Sigmoid colon (tissue), 7 donors: ENCODE measurements at places on chromosomes 13 and 19. TPM values are rescaled to one million over a fixed set of nuclear protein-coding genes. Genes with fewer than 3 reads are reported as not detected.

- no peak overlapping the region for H3K4me3 ChIP-seq
- H3K27ac ChIP-seq = no peak overlapping the region
- H3K27me3 ChIP-seq = no peaks in the 10 kb centered on the region
These were observed 28.5 kb downstream of the CCNE1 start for GRCh38 chr19:29840066-29840950.

DNA sequence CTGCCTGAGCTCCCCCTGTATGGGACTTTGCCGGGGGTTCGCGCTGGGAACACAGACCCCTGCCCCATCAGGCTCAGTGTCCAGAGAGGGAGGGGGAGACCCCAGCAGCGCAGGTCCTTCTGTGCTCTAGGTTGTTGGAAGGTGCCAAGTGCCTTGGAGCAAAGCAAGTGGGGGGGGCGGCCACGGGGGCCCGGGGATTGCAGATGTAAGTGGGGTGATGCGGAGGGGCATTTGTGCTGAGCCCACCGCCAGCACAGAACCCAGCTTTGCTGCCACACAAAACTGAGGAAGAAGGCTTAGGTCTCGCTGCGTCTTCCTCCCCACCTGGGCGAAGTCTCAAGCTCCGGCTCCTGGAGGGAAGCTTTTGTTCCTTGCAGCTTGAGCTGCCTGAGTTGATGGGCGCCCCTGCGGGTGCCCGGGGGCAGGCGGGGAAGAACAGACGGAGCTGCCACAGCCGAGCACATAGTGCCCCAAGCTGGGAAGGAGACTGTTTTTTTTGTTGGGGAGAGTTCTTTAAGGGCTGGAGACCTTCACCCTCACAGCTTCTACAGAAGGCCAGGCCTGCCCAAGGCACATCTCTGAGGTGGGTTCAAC lies 1.5 kb upstream of the NTN5 start:
- no peak overlapping the region for H3K4me3 ChIP-seq
- DNase-seq = no peak
- no peaks in the 10 kb centered on the region for H3K4me1 ChIP-seq

DNA sequence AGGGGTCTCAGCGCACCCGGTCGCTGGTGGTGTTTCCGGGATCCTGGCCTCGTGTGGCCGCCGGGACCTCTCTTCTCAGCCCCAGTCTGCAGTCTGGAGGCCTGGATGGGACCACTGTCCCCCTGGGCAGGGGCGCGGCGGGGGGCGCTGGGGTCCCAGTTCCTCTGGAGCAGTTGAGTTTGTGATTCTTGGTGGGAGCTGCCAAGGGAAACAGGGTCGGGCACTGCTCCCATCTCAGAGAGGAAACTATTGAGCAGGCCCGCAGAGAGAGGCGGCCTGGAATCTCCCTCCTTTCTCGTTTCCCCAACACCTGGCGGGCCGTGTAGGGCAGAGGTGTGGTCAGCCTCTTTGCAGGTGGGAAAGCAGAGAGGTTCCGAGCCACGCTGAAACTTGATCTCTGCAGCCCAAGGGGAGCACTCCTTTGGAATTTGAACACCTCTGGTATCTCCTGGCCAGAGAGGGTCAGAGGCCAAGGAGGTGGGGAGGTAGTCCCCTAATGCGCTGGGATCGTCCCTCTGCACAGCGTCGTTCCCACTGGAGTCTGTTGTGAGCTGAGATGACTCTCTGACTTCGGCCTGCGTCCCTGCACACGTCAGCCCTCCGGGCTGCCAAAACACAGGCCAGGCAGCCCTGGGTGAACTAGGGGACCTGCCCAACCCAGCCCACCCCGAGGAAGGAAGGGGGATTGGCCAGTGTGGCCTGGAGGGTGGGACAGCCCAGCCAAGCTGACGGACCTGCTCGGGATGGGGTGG lies 741 bp downstream of the PLEKHF1 start:
- no peaks in the 10 kb centered on the region for H3K27me3 ChIP-seq
- H3K4me1 ChIP-seq = peaks cover 75% of the 10 kb centered on the region
- peak; percentile 88 for DNase-seq
- peak overlapping the region; percentile 84 for H3K27ac ChIP-seq

FBXO27 gene
- total RNA-seq = 3.2 TPM

DNA sequence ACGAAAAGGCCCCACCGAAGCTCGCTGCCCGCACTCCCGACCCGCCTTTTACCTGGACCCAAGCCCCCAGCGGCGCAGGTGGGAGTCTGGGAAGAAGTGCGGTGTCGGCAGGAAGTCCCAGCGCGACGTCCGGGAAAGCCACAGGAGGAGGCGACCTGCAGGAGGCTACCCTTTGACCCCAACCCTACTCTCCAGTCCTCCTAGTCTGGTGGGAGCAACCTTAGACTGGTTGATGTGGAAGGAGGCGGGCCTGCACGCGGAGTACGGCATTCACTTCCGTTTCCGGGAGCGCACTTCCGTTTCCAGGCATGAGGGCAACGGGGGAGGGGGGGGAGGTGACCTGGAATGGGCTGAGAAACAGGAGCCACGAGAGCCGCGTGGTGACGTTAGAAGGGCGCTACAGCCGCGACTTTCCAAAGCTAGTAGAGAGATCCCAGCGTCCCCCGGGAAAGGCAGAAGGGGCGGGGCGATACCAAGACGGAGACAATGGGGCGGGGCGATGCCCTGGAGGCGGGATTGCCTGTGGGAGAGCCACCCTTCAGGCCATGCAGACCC lies 28.5 kb downstream of the ZNF266 start:
- H3K36me3 ChIP-seq = no peaks in the 10 kb centered on the region
- peak; percentile 88 for DNase-seq
- H3K27me3 ChIP-seq = no peaks in the 10 kb centered on the region
- H3K4me1 ChIP-seq = peaks cover 9% of the 10 kb centered on the region
- H3K4me3 ChIP-seq = peak overlapping the region; percentile 54
- H3K27ac ChIP-seq = peak overlapping the region; percentile 44

GRCh38 chr19:342801-343421 lies 1.7 kb downstream of the MIER2 start:
- peak overlapping the region; percentile 92 for H3K4me3 ChIP-seq
- no peaks in the 10 kb centered on the region for H3K27me3 ChIP-seq
- DNase-seq = peak; percentile 80
- peaks cover 42% of the 10 kb centered on the region for H3K4me1 ChIP-seq
- H3K27ac ChIP-seq = peak overlapping the region; percentile 85

- no peaks in the 10 kb centered on the region for H3K27me3 ChIP-seq
- no peak overlapping the region for H3K27ac ChIP-seq
- no peak for DNase-seq
- no peaks in the 10 kb centered on the region for H3K36me3 ChIP-seq
- no peak overlapping the region for H3K4me3 ChIP-seq
These were observed 1551.8 kb downstream of the SLITRK1 start for GRCh38 chr13:82330499-82330898.

DNA sequence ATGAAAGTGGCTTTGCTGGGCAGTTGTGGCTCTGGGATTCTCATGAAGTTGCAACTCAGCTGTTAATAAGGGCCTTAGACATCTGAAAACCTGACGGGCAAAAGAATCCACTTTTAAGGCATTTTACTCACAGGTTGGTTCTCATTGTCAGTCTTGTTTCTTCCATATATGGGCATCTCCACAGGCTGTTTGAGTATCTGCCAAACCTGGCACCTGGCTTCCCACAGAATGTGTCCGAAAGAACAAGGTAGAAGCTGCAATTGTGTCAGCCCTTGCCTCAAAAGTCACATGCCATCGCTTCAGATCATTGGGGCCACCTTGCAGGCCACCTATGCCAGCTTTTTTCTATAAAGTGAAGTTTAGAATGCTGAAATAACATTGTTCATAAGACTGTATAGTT lies 102.4 kb downstream of the KCTD12 start:
- H3K27ac ChIP-seq = no peak overlapping the region
- no peak overlapping the region for H3K4me3 ChIP-seq
- H3K27me3 ChIP-seq = no peaks in the 10 kb centered on the region
- H3K4me1 ChIP-seq = peaks cover 16% of the 10 kb centered on the region

DNA sequence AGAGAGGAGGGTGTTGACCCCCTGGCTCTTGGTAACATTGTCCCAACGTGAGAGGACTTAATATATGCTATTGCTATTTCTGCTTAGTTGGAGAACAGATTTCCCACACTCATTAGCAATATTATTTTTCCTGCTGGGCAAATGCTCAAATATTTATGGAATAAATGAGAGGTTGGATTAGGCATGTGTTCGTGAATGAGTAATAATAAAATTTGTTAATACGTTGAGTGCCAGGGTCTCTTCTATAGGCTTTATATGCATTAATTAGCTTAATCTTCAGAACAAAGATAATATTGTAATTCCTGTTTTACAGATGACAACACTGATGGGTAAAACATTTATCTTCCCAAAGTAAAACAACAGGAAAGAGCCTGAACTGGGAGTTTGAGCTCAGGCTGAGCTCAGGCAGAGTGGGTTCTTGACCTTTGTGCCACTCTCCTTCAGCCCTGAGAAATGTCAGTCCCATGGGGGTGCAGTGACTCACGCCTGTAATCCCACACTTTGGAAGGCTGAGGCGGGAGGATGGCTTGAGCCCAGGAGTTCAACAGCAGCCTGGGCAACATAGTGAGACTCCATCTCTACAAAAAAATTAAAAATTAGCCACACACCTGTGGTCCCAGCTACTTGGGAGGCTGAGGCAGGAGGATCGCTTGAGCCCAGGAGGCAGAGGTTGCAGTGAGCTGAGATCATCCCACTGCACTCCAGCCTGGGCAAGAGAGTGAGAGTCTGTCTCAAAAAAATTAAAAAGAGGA lies 1.2 kb downstream of the ZNF233 start:
- H3K36me3 ChIP-seq = no peaks in the 10 kb centered on the region
- no peak for DNase-seq
- H3K4me1 ChIP-seq = no peaks in the 10 kb centered on the region

DNA sequence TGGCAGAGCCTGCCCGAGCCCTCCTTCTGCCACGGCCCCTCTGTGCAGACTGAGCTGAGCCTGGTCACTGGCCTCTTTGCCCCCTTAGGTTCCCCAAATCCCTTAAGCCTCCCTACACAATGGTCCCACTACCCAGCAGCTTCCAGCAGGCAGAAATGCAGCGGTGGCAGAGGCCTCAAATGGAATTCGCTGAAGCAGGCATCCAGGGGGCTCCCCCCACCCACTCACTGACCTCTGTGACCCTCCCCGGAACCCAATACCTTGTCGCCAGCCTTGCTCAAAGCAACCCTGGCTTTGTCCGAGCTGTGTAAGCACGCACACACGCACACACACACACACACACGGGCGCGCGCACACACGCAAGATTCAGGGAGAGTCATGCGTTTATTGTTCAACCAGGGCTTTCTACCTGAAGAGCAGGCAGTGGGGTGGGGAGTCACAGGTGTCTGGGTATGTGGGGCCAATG lies at the start of gene LIM2:
LIM2 (minus strand) TSS at position 51 of the 466 bp plus-strand sequence. CDS start 531 bp downstream, outside the sequence.
- no peaks in the 10 kb centered on the region for H3K27me3 ChIP-seq
- no peak within 1 kb of the TSS for H3K27ac ChIP-seq
- no peak for DNase-seq
- H3K4me3 ChIP-seq = no peak within 1 kb of the TSS
- H3K4me1 ChIP-seq = no peaks in the 10 kb centered on the region
- H3K36me3 ChIP-seq = no peaks in the 10 kb centered on the region

- H3K27ac ChIP-seq = peak overlapping the region; percentile 21
- H3K36me3 ChIP-seq = no peaks in the 10 kb centered on the region
- no peaks in the 10 kb centered on the region for H3K4me1 ChIP-seq
- H3K27me3 ChIP-seq = no peaks in the 10 kb centered on the region
- no peak overlapping the region for H3K4me3 ChIP-seq
- DNase-seq = no peak
These were observed 564.1 kb downstream of the DCT start for GRCh38 chr13:93915269-93915809.

DNA sequence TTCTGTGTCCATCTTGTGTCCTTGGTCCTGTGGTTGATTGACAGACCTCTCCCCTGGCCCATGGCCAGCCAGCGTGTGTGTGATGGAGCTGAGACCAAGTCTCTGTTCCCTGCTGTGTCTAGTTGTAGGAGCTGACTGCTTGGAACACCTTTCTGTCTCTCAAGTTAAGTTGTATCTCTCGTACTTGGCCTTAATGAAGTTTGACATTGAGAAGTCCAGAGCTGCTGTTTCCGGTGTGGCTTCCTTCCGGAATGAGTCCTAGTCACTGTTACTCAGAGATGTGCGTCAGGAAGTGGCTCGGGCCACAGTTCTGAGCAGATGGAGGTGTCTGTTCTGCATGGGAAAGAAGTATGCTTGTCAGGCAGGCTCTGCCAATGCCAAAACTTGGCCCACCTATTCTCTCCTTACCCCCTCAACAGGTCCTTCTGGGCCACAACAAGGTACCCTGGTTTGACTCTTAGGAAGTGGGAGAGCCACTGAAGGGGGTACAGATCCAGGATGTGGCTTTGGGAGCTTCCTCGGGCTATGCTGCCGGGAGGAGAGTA lies 54.3 kb downstream of the GATAD2A start:
- H3K36me3 ChIP-seq = no peaks in the 10 kb centered on the region
- H3K4me1 ChIP-seq = peaks cover 69% of the 10 kb centered on the region
- H3K27ac ChIP-seq = peak overlapping the region; percentile 73
- no peaks in the 10 kb centered on the region for H3K27me3 ChIP-seq
- no peak for DNase-seq
- H3K4me3 ChIP-seq = no peak overlapping the region
